ENCODE measurements at places on chromosomes 12 and 14.

GRCh38 chr12:77325511-77326236, 260.3 kb upstream of the E2F7 start:
- no peak for DNase-seq

DNA sequence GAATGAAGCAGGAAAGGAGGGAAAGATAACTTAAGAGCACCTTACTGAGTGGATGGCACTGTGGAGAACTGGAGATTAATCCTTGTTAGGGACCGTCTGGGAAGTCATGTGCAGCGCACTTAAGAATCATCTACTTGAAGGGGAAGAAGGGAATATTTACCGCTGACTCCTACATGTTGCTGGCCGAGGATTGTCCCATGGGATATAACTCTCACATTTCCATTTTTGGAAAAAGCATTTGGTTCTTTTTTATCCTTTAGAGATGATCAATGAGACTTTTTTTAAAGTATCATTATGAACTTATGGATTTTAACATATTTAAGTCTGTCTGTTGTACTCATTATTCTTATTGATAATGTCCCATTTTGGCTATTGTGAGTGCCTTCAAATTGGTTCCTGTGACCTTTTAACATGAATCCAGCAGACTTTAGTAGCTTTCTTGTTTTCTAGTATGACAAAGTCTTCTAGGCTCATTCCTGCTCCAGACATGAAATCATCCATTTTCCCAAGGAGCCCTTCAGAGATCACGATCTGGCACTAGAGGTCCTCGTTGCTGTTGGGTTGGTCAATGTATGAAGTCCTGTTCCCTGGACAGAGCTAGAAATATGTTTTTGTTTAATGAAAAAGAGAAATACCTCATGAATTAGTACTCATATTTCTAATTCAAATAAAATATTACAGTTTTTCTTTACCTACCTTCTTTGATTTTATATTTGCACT, 20.2 kb upstream of the FAM234B start:
- DNase-seq = peak; percentile 87

DNA sequence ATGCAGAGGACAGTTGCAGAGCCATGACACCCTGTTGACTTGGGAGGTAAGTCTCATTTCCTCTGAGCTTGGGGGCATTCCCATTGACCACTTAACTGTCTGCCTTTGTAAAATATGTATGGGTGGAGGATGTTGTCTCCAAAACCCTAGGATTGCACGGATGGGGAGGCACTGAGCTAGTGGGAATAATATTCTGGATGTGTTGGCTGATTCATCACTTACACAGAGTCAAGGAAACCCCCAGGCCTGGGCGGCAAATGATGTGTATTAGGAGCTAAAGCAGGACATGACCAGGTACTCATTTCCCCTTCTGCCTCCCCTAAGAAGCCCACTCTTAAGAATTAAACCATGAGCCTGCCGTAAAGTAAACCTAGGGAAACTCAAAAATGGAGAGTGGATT, 319.4 kb downstream of the VRK1 start:
- DNase-seq = no peak

DNA sequence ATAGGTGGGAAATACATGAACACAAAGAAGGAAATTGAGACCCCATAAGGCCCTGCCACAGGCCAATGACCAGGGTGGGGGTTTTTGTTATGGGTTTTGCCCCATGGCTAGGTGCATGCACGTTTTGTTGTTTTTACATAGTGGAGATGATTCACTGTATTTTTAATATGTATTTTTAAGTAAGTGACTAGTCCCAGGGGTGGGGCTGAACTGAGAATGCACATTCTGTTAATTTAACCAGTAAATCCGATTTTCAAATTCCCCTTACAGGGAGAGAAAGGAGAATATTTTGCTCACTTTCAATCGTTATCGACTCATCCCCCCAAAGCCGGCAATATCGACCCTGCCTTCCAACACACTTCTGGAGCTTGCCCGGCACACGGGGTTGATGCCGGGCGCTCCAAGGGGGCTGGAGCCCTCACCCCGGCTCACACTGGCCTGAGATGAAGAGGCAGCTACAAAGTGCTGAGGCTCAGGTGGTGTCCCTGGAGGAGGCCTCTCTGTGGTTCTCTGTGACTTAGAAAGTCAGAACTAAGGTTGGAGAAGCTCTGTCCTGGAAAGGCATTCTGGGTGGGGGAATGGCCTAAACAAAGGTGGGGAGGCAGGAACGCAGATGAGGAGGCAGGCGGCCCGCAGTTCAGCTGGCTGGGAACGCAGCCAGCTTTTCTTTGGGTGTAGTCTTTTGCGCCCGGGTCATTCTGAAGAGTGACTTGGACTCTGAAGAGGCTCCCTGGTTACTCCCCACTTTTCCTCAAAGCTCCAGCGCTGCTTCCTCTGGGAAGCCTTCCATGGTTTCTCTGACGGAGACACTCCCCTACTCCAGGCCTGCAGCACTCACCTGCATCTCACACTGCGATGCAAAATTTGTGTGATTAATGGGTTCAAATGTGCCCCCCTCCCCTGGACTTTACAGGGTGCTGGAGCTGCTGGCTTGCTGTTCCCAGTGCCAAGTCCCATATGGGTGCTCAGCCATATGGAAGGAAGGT, 50.7 kb upstream of the DLK1 start:
- DNase-seq = no peak

- peak; percentile 53 for DNase-seq
These were observed 31.3 kb downstream of the MIA2 start for GRCh38 chr14:39265033-39265432.

GRCh38 chr14:104870368-104871144, 5.5 kb downstream of the CEP170B start:
- DNase-seq = no peak

- peak; percentile 67 for DNase-seq
These were observed 16.5 kb upstream of the RIMKLB start for GRCh38 chr12:8681129-8681884.

DNA sequence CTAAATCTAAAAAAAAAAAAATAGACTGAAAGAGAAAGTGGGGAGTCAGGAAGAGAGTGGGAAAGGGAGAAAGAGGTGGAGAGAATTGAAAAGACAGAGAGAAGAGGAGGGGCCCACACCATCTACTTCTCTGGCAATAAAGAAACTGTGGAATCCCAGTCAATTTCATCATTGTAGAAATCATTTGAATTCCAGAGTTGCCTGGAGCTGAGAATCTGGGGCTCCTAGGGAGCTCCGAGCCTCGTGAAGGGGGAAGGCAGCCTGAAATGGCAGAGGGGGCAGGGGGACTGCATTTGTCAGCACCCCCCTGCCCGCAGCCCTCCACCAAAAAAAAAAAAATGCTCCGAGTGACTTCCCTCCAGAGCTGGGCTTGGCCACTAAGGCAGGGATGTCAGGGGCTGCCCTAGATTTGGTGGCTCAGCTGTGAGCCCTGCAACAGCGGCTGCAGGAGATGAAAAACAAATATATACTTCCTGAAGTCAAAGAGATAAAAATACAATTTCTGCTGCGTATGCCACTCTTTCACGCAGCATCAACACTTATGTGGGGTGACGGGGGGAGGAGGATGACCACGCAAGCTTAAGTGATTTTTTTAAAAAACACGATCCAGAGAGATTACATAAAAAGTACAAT, 80.5 kb downstream of the BCL11B start:
- no peak for DNase-seq
